Activated CD8-positive, alpha-beta T cell treated with anti-CD3 and anti-CD28 coated beads for 36 hours (primary cell): ENCODE measurements at places on chromosomes 11 and 22. TPM values are rescaled to one million over a fixed set of nuclear protein-coding genes. Genes with fewer than 3 reads are reported as not detected.

Gene CDON
- 4.0 TPM for total RNA-seq

Gene FBLN1
- not detected for total RNA-seq

DNA sequence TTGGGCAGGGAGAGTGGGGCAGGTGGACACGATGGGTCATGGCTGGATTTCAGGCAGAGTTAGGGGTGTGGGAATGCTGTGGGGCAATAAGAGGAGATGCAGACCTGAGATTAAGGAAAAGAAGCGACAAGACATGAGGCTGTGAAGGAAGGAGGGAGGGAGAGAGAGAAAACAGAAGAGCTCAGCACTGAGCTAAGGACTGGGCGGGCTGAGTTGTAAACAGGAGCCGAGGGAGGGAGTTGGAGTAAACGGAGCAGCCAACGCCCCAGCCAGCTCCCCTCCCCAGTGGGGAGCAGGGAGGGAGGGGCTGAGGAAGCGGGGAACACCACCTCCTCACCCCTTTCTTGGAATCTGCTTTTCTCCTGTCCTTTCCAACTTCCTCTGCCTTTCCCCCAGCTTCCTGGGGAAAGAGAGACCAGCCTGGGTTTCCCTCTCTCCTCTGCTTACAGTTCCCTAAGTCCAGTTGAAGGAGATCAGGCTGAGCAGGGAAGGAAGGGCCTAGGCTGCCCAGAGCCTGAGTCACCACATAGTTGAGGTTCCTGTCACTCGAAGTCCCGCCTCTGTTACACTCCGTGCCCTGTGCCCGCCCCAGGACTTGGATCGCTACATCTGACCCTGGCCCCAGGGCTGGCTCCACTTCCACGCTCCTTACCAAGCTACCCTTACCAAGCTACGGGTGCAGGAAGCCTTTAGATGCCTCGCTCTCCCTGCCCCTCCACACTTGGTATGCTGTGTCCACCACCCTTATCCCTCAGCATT is 6.7 kb upstream of the AHNAK start:
- no peaks in the 10 kb centered on the region for H3K27me3 ChIP-seq
- peak; percentile 54 for DNase-seq
- peak overlapping the region; percentile 85 for H3K27ac ChIP-seq
- peaks cover 78% of the 10 kb centered on the region for H3K4me1 ChIP-seq

GRCh38 chr11:75513250-75513649 is 12.5 kb downstream of the GDPD5 start:
- H3K4me3 ChIP-seq = no peak overlapping the region
- H3K27ac ChIP-seq = no peak overlapping the region
- peaks cover 11% of the 10 kb centered on the region for H3K4me1 ChIP-seq
- DNase-seq = no peak

GRCh38 chr11:63444160-63444559 is 46.8 kb downstream of the PLAAT5 start:
- H3K4me3 ChIP-seq = no peak overlapping the region
- no peaks in the 10 kb centered on the region for H3K36me3 ChIP-seq
- peaks cover 15% of the 10 kb centered on the region for H3K4me1 ChIP-seq
- peaks cover 1% of the 10 kb centered on the region for H3K27me3 ChIP-seq
- no peak overlapping the region for H3K27ac ChIP-seq
